ENCODE measurements at places on chromosomes 13 and 19. TPM values are rescaled to one million over a fixed set of nuclear protein-coding genes. Genes with fewer than 3 reads are reported as not detected.

CNMD gene
- not detected for polyA plus RNA-seq

MIA gene
- polyA plus RNA-seq = not detected

KLK2 gene
- polyA plus RNA-seq = not detected

SLAIN1 gene
- 7.7 TPM for polyA plus RNA-seq

ADGRE3 gene
- not detected for polyA plus RNA-seq

KIR3DL2 gene
- polyA plus RNA-seq = 1.9 TPM

BCL3 gene
- polyA plus RNA-seq = 12.6 TPM

CRX gene
- not detected for polyA plus RNA-seq

PGLYRP1 gene
- polyA plus RNA-seq = not detected

KRTDAP gene
- polyA plus RNA-seq = not detected

TPTE2 gene
- not detected for polyA plus RNA-seq

FGF14 gene
- polyA plus RNA-seq = not detected

TMEM86B gene
- polyA plus RNA-seq = 1.4 TPM

LRRC25 gene
- 14.9 TPM for polyA plus RNA-seq

KLK3 gene
- not detected for polyA plus RNA-seq

TTYH1 gene
- 0.16 TPM for polyA plus RNA-seq

FOXA3 gene
- polyA plus RNA-seq = not detected

NLRP5 gene
- not detected for polyA plus RNA-seq

CPB2 gene
- 0.14 TPM for polyA plus RNA-seq

ZNF177 gene
- 1.6 TPM for polyA plus RNA-seq

SLC1A6 gene
- polyA plus RNA-seq = not detected

LYPD3 gene
- polyA plus RNA-seq = 0.25 TPM

MUC16 gene
- polyA plus RNA-seq = not detected

RYR1 gene
- polyA plus RNA-seq = 0.03 TPM

ATP8A2 gene
- polyA plus RNA-seq = 0.06 TPM

GPC6 gene
- not detected for polyA plus RNA-seq

PSG11 gene
- polyA plus RNA-seq = not detected

CCL25 gene
- 1.2 TPM for polyA plus RNA-seq

SHISA7 gene
- polyA plus RNA-seq = not detected

SHD gene
- polyA plus RNA-seq = not detected

NOVA2 gene
- not detected for polyA plus RNA-seq

UPF1 gene
- 14.6 TPM for polyA plus RNA-seq

FGF9 gene
- polyA plus RNA-seq = 3.6 TPM

ZNF528 gene
- 6.2 TPM for polyA plus RNA-seq

SLITRK1 gene
- polyA plus RNA-seq = not detected

KLK4 gene
- polyA plus RNA-seq = not detected

COX7A1 gene
- polyA plus RNA-seq = not detected

ATP13A1 gene
- 59.0 TPM for polyA plus RNA-seq
